ENCODE measurements at places on chromosomes 7 and 10. TPM values are rescaled to one million over a fixed set of nuclear protein-coding genes. Genes with fewer than 3 reads are reported as not detected.

DNA sequence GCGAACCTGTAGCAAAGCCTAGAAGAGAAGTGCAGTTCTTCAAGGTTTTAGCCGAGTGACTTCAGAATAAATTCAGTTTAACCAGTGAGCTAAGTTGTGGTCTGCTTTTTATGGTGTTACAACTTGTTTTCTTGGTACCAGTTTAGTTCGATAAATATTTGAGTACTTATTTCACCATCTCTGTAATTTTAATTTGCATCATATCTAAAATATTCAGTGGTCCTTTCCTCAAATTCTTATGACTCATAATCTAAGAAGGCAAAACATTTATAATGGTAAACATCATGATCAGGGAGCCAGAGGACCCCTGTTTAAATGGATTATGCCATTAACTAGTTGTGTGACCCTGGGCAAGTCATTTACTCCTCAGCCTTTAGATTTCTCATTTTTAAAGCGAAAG is 4.1 kb upstream of the BMPER start:
- DNase-seq: no peak

DNA sequence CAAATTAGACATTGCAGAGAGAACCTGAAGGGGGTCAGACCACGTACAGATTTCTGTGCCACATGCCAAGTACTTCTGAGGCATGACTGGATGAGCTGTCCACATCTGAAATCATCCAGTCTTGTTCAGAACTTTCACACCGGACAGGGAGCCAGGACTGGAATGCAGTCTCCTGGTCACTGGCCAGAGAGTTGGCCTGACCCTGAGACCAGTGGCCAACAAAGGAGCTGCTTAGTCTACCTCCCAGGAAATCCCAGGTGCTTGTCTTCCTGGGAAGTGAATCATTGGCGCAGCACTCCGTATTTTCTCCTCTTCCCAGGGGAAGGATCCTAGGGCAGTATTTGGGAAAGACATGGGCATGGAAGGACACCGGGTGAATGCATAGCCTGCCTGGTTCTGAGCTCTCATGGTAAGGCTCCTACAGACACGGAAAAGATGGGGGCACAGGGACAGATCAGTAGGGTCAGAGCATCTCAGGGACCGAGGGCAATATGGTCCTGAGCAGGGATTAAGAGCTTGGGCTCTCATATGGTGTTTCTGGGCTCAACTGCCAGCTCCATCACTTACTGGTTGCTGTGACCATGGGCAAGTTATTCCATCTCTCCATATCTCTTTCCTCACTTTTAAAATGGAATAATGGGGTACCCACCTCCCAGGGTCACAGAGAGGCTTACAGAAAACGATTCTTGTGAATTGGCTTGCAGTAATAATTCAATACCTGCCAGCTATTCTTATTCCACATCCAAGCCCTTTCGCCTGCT is 1.3 kb upstream of the SCD start:
- no peak for DNase-seq

- DNase-seq: no peak
Observed at GRCh38 chr7:128351296-128352152, 7.8 kb upstream of the RBM28 start.

GRCh38 chr10:105585753-105586152 is 944.7 kb downstream of the SORCS3 start:
- DNase-seq: no peak

DNA sequence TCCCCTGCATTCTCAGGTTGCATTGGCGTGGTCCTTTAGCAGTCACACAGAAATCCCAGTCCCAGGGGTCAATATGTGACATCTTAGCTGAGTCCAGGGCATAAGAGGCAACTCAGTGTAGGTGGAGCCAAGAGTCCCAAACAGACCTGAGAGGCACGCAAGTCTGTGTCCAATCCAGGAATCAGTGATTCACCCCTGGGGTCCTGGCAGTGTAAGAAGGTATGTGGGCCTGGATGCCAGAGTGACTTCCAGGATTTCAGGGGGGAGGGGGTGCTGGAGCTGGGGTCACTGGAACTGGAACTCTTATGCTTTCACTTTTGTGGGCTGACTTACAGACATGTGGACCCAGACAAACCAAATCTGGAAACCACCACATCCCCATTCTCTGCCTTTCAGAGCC is 26.8 kb downstream of the FRMPD2 start:
- no peak for DNase-seq

NPS gene
- total RNA-seq: not detected

DNA sequence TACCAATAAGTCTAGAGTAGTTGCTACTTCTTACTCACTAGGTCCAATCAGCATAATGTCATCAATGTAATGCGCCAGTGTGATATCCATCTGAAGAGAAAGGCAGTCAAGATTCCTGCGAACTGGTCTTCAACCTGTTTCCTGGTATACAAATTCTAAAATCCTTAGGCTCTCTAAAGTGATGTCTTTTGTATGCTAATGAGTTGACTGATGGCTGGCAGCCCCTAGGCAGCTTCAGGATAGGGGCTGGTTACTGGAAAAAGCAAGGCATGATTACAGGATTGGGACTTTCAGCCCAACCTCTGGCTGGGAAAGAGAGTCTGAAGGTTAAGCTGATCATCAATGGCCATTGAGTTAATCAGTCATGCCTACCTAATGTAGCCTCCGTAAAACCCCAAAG is 250.2 kb upstream of the PTER start:
- no peak for DNase-seq

CCDC3 gene
- total RNA-seq: 0.10 TPM

DNA sequence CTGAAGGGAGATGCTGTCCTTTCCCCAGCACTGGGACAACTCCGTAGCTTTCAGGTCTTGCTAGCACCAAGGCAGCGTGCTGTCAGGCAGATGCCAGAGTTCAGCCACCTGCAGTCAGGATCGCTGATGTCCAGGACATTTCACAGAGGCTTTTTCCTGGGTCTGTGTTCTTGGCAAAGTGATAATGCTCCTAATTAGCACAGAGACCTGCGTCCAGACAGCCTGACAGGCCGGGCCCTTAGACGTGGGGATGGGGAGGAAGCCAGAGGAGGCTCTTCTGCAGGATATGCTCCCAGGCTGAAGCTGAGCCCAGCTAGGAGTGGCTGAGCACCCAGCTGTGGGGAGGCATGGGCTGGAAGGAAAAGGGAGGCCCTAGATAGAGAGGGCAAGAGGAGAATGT is 82.5 kb upstream of the TBX20 start:
- no peak for DNase-seq

- no peak for DNase-seq
Observed at GRCh38 chr7:157525491-157525915, 188.7 kb downstream of the DNAJB6 start.

- DNase-seq: no peak
Observed at GRCh38 chr10:111278266-111278665, 201.4 kb downstream of the ADRA2A start.

DNA sequence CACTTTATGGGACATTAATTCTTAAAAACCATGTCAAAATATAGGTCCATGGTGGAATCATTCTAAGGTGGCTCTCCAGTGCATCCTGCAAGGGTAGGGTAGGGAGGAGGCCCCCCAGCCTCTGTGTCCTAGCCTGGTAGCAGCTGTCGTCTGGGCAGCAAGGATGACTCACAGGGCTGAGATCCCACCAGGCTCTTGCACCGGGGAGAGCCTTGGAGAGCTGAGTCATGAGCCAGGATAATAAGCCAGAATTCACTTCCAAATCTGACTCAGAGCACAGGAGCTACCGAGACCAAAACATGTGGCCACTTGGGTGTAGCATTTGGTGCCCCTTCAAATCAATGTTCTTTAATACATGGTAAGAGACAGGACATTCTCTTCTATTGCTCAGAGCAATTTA is 298.5 kb downstream of the NEBL start:
- DNase-seq: no peak

- no peak for DNase-seq
Observed at GRCh38 chr10:129972966-129973673, 9.0 kb upstream of the EBF3 start.

DNA sequence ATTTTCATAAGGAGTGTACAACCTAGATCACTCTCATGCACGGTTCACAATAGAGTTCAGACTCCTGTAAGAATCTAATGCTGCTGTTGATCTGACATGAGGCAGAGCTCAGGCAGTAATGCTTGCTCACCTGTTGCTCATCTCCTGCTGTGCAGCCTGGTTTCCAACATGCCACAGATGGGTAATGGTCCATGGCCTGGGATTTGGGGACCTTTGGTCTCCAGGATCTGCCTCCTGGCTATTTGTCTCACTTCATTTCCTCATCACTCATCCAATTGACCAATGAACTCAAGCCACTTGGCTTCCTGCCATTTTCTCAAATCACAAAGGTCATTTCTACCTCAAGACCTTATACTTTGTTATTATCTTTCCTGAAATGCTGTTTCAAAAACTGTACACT is 786.1 kb downstream of the ANKRD7 start:
- no peak for DNase-seq

- DNase-seq: no peak
Observed at GRCh38 chr10:125368146-125368545, 207.8 kb upstream of the CTBP2 start.

DNA sequence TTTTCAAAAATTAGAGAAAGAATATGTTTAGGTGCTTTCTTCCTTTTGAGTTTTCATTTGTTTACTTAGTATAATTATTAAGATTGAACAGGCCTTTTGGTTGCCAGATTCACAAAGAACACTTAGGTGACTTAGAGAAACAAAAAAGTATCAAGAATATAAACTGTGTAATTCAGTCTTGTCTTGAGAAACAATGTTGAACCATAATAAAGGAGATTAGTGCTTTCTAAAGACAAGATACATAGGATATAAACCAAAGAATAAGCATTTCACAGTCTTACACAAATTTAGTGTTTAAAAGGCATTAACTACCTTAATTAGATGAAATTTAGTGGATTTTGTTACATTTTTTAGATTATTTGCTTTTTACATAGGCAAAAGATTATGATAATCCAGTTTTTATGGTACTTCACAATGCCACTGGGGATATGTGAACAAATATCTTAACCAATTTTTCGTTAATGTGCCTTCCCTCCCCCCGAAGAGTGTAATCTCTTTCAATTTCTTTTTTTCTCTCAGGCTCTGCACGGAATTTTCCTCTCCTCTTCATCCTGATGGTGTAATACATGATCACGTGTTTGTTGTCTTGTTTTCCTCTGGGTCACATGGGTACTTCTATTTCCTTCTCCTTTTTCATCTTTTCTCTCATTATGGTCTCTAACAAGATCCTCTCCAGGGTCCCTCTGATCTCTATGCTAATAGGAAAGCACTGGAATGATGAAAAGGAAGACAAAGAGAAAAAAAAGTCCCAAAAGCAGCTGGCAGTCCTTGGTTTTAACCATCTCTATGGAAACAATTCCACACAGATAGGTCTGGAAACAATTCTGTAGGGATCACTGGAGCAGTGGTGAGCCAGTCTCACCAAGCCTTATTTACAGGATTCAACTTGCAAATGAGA is 3.7 kb upstream of the HNRNPH3 start:
- no peak for DNase-seq

KCND2 gene
- total RNA-seq: not detected

- no peak for DNase-seq
Observed at GRCh38 chr10:132036887-132037675, 28.7 kb upstream of the JAKMIP3 start.

DNA sequence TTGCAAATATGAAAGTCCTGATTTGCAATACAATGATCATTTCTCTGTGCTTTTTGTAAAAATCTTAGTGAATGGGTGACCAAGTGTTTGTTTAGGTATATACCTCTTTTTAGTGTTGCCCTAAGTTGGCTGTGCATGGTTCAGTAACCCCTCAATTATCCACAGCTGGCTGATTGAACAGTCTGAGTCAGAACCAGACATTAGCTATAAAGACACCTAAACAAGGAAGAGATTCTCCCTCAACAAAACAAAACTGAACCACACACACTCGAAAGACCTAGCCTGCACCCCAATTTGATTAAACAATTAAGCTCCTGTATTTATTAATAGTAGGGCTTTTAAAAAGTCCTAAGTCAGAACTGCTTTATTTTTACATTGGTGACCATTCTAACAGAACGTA is 2.8 kb downstream of the RSBN1L start:
- no peak for DNase-seq

DNA sequence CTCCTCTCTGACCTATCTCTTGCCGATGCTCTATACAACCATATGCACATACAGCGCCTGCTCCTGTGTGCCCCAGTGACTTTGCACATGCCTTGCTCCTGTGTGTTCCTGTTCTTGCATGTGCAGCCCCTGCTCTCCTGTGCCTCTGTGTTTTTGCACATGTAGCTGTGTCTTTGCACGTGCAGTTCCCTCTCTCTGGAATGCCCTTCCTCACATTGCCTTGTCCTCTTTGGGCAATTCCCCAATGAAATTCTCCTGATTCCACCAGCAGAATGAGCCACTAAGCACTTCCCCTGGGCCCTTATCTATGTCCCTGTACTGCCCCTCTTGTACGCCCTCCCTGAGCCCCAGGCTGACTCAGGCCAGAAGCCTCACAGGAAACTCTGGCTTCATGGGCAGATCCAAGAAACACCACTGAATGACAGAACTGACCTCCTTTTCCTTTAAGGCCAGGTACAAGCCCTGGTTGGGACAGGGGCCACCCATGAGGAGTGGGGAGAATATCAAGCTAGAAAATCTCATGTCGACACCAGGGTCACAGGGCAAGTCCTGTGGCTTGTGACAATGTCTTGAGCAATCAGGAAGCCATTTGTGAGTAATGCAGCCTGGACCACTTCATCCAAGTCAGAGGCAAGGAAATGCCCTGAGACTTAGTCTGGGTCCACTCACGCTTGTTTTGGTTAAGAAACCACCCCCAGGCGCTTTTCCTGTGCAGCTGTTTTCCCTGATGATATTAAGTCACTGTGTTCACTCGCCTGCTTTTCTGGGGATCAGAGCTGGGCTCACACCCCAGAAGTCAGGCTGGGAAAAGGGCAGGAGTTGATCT is 1.9 kb upstream of the ARHGAP22 start:
- no peak for DNase-seq

GRCh38 chr10:34029455-34029854 is 695.0 kb upstream of the NRP1 start:
- DNase-seq: no peak

DNA sequence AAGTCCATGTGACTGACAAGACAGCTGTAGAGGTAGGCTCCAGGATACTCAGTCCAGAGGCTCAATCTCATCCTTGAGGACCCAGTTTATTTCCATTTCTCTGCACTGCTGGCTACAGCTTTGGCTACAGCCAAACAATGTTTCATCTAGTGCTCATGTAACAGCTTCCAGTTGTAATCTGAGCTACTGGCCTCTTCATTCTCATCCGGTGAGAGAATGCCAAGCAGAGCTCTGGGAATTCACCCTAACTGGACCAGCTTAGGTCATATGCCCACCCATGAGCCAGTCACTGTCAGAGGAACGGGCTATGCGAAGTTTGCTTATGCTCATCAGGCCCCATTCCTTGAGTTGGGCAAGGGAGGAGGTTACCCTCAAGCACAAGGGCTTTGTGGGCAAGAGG is 192.9 kb downstream of the EVX1 start:
- DNase-seq: no peak
